Fibroblast of mammary gland (primary cell): ENCODE measurements at places on chromosomes 3 and 15.

GRCh38 chr3:127121885-127122284, 71.0 kb upstream of the PRR23E start:
- no peak for DNase-seq

GRCh38 chr3:196251918-196252317, 35.6 kb downstream of the SLC51A start:
- DNase-seq: no peak

- DNase-seq: peak; percentile 85
Observed at GRCh38 chr3:54954022-54954421, 26.2 kb upstream of the LRTM1 start.

DNA sequence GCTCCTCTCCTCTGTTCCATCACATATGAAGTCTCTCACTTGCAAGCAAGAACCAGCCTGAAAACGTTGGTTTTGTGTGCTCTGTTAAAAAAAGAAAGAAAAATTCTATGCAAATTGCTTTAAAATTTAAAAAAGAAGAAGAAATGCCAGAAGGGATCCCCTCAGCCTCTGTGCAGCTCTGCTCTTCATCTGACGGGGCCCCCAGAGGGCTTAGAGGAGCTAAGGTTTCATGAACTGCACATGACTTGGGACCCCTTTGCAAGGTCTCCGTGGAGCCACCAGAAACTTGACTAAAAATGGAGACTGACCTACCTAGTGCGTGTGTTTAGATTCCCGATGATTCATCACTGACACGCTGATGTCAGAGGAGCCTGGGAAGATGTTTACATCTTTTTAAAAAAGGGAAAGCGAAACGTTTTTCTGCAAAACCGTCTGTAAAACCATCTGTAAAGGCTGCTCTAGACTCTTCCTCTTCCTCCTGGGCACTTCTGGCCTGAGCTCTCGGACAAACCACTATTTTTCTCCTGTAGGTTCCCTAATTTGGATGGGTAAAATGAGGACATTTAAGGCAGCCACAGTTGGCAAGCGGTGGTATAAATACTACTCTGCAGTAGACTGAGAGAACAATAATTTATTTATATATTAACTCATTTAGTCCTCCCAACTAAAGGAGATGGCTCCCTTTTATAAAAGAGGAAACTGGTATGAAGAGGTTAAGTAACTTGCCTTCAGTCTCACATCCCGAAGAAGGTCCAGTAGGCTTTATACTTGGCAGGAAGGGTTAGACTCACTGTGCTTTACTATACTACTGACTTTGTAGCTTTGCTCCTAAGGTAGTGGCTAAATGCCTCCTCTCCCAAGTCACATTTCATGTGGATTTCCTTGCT, 67.2 kb upstream of the POLG start:
- peak; percentile 60 for DNase-seq

DNA sequence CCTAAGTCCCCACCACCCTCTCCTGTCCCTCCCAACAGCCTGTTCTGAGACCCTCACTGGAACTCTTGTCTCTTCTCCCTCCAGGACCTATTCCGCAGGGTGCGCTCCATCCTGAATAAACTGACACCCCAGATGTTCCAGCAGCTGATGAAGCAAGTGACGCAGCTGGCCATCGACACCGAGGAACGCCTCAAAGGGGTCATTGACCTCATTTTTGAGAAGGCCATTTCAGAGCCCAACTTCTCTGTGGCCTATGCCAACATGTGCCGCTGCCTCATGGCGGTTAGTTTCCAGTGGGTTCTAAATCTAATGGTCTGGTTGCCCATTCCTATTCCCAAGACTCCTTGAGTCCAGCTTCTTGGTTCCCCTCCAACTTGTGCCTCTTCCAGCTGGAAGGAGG, 9.3 kb downstream of the EIF4G1 start:
- no peak for DNase-seq

GRCh38 chr3:77204788-77205187, 164.9 kb downstream of the ROBO2 start:
- DNase-seq: no peak

DNA sequence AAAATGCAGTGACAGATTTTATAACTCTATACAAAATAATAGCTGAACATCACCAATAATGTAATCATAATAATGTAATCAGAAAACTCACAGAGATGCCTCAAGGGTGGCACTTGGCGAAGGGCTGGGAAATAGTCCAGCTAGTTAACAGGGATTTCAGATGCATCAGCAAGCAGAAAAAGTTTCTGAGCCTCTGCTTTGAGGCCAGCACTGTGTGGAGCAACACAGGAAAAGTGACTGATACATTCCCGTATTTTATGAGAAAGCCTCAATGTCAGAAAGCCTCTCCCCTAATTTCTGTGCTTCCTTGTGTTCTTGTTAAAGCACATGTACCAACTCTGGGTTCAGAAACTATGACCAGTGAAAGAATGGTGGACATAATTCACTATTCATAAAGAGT, 304.8 kb downstream of the VPS13C start:
- DNase-seq: no peak

DNA sequence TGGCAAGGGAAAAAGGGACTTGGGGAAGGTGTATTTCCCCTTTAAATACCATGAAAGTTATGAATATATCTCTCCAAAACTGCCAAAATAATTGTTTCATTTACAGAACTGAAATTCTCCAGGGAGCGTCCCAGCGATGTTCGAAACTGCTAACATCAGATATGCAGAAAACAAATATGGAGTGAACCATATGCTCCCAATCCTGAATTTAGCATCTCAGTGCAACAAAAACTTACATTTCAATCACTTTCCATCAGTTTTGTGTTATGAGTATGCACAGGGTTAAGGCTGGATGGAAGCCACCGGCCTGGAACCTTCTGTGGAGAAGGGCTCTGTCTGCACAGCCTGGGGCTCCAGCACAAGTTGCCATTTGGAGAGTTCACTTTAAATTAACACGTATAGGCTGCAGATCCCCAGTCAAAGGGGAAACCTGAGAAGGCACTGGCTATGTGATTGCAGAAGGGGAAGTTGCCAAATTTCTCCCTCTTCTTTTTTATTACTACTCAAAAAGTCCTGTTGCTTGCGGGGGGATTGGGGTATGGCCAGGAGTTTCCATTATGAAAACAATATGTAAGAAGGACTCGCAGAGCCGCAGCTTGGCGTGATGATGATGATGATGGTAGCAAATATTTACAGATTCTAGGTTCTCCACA, 56.9 kb upstream of the FOXP1 start:
- DNase-seq: no peak

GRCh38 chr3:173267716-173268115, 126.7 kb upstream of the SPATA16 start:
- no peak for DNase-seq

DNA sequence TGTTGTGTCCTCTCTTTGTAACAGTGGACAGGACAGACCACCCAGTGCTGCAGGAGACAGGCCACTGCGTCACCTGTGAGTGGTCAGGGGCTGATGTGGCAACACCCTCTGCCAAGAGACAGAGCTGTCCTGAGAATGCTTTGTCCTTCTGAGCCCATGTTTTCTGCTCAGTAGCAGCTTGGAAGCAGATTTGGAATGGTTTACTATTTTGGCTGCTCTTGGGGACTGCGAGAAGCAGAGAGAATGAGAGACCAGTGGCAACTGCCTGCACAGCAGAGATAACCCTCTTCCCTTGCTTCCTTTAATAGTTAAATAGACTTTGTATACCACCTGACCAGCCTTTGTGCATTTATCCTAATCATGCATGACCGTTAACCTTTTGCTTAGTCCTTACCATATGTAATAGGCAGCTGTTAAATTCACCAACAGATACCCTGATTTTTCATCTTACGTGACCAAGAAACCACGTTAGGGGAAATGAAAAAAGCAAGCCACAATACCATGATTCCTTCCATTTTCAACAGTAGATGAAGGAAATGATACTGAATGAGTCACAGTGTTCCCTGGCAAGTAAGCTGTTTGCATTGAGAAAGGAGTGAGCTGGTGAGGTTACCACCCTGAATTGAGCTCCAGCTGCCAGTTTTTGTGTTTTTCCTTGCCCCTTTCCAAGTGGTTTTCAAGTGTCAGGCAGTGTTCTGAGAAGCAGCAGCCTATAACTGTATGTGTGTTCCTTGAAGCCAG, 35.5 kb downstream of the B3GALNT1 start:
- DNase-seq: peak; percentile 82

DNA sequence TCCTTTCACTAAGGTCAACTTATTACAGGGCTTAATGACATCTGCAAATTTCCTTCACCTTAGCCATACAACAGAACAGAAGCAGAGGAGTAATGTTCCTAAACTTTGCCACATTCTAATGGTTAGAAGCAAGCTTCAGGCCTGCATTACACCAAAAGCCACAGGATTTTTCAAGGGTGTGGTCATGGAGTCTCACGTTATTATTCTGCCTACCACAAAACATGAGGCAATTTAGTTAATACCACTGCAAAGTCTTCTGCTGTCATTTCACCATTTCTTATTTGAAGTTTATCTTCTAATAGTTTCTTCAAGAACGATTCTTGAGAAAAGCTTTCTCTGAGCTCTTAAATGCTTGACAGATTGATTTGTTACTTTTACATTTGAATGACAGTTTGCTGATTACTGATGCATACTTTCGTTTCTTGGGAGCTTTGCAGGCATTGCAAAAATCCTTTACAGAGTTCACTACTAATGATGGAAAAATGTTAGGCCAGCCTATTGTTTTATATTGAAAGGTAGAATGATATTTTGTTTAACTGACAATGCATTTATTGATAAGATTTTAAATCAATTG, 1257.1 kb downstream of the NSUN3 start:
- no peak for DNase-seq

GRCh38 chr3:167813169-167814123, 77.9 kb downstream of the SERPINI1 start:
- peak; percentile 9 for DNase-seq

- DNase-seq: peak; percentile 1
Observed at GRCh38 chr3:89690646-89691045, 583.2 kb downstream of the EPHA3 start.

DNA sequence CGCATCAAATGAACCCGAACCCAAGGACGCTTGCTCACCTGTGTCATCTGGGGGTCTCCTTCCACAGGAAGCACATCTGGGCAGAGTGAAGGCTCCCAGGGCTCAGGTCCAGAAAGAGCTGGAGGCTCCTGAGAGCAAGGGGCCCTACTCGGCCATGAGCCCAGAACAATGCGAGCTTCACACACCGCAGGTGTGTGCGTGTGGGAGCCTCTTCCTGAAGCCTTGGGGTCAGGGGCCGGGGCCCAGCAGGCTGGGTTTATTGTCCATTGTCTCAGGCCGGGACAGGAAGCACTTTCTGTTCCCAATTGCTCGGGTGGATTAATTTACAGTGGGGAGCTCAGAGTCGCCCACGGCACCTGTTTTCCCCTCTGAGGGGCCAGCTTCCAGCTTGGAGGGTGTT, 74.8 kb downstream of the RPN1 start:
- no peak for DNase-seq

DNA sequence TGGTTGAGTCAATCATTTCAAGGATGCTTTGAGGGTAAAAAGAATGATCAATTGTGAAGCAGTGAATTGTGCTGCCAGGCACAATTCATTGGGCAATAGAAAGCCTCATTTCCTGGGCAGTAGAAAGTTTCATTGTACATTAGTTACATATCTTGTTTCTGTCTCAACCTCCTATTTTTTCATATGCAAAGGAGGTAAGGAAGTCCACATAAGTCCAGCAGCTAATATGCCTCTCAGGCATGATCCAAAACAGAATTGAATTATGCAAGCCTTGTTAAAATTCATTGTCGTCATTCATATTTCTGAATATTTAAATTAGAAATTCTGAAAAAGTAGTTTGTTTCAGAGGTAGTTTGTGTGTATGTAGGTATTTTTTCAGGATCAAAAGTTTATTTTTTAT, 65.8 kb downstream of the TFRC start:
- no peak for DNase-seq

DNA sequence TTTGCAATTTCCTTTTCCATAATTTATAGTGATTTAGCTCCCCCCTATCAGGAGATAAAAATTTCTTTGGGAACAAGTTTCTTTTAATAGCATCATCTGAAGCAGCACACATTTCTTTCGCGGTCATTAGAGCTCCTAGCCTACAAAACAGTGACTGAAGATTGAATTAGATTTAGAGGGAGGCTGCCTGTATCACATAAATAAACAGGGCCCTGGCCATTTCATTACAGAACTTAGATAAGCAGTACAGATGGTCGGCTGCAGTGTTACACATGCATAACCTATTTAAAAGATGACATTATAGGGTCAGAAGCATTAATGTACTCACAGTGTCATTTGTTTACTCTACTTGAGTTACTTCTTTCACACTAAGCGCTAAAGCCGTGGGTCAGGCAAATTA, 81.4 kb upstream of the SLC25A26 start:
- DNase-seq: no peak

DNA sequence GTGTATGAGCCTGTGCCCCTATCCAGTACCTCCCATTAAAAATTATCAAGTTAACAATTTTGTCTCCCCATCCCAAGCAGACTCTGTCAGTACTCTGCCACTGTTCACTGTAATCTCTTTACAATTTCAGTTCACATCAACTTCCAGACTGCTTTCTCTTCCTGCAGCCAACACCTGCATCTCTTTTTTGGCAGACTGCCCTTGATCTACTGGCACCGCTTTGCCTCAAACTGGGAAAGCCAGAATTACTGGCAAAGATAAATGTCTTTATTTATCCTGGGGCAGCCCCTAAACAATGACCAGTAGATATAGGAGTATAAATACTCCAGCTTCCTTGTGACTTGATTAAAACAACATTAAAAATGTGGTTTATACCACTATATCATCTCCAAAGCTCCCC, 494.1 kb downstream of the ZNF385D start:
- no peak for DNase-seq
